ENCODE measurements at places on chromosomes 2 and 18.

GRCh38 chr18:3029215-3029952, 16.4 kb upstream of the LPIN2 start:
- DNase-seq, result no peak

GRCh38 chr2:72155737-72156136, 8.1 kb upstream of the CYP26B1 start:
- no peak for DNase-seq

GRCh38 chr2:213415093-213415492, 130.8 kb downstream of the SPAG16 start:
- DNase-seq, result no peak

DNA sequence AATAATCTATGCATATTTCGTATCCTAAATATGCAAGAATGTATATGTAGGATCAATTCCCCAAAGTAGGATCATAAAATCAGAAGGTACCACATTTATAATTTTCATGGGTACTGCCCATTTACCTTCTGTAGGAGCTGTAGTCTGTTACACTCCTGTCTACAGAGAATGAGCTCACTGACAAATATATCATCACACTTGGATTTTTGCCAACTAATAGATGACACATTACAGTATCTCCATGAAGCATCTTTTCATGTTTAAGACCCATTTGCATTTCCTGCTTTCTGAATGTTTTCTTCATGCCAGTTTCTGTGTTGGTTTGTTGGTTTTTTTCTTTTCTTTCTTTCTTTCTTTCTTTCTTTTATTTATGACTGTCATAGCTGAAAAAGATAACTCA, 70.9 kb upstream of the EML6 start:
- DNase-seq, result no peak

DNA sequence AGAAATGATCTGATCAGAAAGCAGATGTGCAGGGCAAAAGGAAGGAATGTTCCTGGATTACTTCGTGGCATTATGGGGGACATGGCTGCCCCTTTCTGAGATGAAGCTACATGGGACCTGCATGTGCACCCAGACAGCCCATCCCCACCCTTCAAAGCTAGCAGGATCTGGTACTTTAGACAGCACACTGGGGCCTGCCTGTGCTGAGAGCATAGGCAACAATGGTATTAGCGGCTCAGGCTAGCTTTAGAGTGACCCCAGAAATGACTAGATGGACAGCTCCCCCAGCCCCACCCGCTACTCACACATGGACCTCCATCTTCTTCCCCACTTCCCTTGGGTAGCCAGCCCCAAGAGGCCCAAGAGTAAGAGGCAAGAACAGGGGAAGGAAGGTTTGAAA, 61.5 kb upstream of the NFE2L2 start:
- no peak for DNase-seq

DNA sequence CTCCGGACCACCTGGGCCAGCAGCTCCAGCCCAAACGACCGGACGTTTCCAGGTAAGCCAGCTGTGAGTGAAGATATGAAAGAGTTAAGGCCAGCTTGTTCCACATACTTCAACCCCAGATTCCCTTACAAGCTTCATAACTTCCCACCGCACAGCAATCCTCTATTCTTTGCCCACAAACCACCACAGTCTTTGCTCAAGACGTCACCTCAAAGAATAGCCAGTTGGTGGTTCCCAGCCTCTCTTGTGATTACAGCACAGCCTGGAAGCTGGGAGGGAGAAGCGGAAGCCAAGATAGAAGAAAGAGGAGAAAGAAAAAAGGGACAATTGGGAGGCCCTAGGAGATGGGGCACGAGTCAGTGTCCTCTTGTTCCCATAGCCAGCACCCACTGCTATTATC, 70.6 kb downstream of the NRP2 start:
- no peak for DNase-seq

GRCh38 chr2:15653806-15654726, 62.4 kb downstream of the DDX1 start:
- DNase-seq, result no peak

DNA sequence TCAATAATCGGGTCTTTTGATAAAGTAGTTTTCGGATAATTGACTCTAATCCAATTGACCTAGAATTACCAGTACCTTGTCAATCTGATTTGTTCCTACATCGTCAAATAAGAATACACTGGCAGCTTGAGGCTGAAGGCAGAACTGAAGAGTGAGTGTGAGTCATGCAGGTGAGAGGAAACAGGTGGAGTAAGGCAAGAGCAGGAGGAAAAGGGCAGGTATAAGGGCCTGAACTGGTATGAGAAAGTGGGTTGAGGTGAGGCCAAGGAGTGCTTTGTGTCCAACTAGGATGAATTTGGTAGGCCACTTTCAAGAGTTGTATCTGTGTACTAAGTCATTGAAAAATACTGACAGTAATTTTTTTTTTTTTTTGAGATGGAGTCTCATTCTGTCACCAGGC, 186.0 kb downstream of the ZNF385B start:
- no peak for DNase-seq

DNA sequence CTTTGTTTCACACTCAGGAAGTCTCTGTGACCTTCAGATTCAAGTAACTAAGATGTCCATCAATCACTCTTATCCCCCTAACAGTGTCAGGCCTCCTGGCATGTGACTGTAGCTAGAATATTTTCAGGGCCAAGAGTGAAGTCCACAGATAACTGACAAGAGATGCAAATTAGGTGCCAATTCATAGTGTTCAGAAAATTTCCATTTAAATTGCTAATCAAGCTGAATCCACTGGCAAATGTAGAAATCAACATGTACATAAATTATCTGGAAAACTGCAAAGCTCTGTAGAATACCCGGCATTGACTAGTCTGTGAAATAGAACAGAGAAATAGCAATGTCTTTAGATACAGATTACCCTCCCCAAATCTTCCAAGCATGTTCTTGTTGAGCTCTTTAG, 38.6 kb upstream of the ARL4C start:
- DNase-seq, result no peak

DNA sequence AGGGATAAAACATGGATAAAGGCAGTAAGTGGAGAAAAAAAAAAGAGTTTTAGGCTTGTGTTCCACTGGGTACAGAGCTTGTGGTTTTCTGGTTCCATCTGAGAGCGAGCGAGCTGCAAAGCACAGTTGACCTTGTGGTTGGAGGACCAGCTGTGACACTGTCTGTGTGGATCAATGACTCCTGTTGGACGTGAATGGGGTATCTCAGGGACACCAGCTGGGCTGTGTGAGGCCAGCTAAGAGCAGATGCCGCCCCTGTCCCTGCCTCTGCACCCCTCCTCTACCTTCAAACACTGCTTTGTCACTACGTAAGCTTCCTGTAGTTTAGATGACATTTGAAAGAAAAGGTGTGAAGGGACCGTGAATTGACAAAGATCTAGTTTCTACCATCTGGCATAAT, 67.8 kb downstream of the QPCT start:
- DNase-seq, result no peak

GRCh38 chr2:183859129-183859528, 734.9 kb downstream of the NUP35 start:
- no peak for DNase-seq

DNA sequence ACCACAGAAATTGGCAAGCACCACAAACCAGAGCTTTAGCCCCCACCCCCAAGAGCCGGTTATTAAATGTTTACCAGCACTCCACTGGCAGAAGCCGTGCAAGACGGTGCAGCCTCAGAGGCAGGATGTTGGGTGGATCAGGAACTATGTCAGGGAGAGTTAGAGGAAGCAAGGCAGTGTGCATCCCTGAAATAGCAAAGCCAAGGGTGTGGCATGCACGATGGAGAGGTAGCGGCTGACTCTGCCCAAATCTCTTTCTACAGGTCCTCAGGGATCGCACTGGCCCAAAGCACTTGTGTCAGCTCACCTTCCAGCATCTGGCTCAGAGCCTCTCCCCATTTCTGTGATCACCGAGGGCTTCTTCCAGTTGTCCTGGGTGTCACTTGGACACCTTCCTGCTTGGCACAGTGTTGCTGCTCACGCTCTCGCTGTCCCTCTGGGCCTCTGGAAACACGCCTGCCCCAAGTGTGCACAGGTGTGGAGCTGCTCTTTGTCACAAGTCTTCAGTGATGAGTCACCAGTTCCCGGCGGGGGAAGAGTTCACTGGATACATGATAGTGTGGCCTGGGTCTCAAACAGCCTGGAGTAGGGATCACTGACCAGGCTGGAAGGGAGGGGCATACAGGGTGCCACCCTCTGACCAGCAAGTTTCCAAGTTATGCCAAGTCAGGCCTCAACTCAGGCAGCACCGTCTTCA, 17.3 kb upstream of the B3GNT7 start:
- no peak for DNase-seq

DNA sequence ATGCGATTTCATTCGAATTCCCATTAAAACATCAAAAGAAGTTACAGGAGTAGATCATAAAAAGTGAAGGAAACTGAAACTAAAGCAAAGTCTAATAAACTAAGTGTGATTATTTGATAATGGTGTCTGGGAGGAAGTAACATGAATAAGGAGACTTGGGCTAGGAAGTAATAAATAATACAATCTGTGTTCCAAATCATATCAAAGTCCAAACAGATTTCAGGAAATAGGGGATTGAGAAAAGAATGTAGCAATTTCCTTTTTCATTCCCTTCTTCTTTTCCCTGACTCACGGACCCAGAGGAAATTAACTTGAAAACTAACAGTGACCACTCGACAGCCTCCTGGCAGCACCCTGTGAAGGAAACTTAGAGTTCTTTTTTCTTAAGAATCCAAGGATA, 758.4 kb upstream of the GCFC2 start:
- no peak for DNase-seq

DNA sequence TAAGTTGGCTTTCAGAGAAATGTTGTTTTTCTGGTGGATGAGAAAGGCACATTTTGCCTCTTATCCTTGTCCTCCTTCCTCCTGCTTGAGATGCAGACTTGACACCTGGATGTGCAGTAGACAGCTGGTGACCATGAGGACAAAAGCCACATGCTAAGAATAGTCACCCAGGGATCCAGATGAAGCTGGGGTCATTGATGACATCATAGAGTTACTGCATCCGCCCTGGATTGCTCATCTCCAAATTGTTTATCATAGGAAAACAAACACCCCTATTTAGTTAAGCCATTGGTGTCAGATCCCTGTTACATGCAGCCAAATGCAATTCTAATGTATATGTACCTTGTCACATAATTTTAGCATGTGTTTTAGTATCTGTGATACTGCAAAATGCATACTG, 16.3 kb upstream of the SLC1A4 start:
- DNase-seq, result no peak

All from activated naive CD8-positive, alpha-beta T cell treated with anti-CD3 and anti-CD28 coated beads for 36 hours (primary cell).